ENCODE measurements at places on chromosomes 4 and X.

- DNase-seq = no peak
These were observed 108.0 kb upstream of the TBL1X start for GRCh38 chrX:9356846-9357245.

- no peak for DNase-seq
These were observed 22.7 kb upstream of the DRD5 start for GRCh38 chr4:9758641-9759317.

- no peak for DNase-seq
These were observed 150.3 kb downstream of the MSL3 start for GRCh38 chrX:11908371-11908770.

- no peak for DNase-seq
These were observed 12.4 kb downstream of the ZBTB49 start for GRCh38 chr4:4302416-4302815.

DNA sequence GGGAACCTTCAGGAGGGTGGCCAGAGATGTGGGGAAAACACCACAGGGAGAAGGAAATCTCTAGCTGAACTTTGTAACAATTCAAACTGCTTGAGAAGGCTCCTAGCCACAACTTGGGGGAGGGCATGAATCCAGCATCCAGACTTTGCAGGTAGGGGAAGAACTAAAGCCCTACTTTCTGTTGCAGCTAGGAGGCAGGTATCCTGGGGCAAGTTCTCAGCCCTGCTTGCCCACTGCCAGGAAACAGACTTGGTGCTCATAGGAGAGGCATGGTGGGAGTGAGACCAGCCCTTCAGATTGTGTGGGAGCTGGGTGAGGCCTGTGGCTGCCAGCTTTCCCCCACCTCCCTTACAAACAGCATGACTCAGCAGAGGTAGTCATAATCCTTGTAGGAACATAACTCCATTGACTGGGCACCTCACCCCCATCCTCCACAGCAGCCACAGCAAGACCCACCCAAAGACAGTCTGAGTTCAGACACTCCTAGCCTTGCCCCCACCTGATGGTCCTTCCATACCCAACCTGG is 209.5 kb upstream of the CPEB2 start:
- no peak for DNase-seq

GRCh38 chr4:179695175-179695574 is 2252.9 kb upstream of the AGA start:
- no peak for DNase-seq

GRCh38 chr4:108135549-108136209 is 33.1 kb downstream of the LEF1 start:
- DNase-seq = no peak

GRCh38 chr4:74291471-74291870 is 16.8 kb upstream of the EPGN start:
- DNase-seq = no peak

DNA sequence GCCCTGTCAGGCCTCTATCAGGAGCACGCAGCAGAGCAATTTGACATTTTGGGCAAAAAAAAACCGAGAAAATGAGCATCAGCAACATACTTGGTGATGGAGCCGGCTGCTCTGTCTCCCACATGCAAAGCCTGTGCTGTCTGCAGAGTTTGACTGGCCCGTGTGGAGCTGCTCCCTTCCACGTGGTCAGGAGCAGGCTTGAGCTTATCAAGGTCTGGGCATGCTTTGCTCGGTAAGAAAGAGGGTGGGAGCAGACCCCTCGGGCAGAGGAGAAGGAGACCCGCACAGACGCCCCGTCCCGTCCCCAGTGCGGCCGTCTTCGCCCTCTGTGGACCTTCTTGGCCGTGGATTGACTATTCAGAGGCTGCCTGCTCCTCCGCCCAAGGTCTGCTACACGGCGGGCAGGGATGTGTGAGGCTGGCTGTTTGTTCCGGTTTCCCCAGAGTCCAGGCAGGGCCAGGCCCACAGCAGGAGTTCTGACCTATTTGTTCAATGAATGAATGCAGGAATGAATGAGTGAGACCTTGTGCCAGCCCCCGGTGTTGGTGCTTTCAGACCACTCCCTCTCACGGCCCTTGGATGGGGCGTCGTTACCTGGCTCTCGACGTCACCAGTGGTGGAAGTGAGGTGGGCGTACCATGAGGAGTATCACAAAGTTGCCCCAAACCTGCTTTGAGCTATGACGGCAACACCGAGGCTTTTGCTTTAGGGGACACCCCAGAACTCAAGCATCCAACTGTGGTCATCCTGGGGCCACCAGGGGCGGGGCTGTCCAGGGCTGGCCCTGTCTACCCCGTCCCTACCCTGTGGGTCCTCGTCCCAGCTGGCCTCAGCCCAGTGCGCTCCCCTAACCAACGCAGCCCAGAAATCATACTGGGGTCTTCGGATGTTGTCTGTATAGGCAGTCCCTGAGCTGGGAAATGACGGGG is 54.7 kb upstream of the ADRA2C start:
- DNase-seq = no peak

DNA sequence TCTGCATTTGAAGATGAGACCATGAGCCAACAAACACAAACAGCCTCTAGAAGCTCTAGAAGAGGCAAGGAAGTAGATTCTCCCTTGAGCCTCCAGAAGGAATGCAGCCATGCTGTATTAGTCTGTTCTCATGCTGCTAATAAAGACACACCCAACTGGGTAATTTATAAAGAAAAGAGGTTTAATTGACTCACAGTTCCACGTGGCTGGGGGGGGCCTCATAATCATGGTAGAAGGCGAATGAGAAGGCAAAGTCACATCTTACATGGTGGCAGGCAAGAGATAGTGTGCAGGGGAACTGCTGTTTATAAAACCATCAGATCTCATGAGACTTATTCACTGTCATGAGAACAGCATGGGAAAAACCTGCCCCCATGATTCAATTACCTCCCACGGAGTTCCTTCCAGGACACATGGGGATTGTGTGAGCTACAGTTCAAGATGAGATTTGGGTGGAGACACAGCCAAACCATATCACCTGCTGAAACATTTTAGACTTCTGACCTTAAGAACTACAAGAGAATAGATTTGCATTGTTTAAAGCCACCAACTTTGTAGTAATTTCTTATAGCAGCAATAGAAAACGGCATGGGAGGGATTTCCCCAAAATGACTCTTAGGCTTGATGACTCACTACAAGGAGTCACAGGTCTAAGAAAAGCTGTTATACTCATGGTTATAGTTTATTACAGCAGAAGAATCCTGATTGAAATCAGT is 284.4 kb upstream of the SFRP2 start:
- DNase-seq = no peak

DNA sequence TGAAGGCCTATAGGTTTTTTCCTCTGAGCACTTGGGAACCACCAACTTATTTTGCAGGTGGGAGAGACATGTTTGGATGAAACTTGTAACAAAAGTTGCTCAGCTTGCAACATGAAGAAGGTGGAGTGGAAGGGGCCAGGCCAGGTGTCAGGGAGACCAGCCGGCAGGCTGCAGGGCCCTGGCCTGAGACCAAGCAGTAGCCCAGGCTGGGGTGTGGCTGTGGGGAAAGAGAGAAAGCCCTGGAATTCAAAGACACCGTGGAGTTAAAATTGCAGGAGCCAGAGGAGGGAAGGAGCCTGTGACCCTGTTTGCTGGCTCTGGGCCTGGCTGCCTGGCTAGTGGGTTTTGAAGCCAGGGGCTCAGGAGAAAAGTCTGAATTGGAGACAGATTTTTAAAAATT is 43.4 kb downstream of the EFNB1 start:
- DNase-seq = no peak

DNA sequence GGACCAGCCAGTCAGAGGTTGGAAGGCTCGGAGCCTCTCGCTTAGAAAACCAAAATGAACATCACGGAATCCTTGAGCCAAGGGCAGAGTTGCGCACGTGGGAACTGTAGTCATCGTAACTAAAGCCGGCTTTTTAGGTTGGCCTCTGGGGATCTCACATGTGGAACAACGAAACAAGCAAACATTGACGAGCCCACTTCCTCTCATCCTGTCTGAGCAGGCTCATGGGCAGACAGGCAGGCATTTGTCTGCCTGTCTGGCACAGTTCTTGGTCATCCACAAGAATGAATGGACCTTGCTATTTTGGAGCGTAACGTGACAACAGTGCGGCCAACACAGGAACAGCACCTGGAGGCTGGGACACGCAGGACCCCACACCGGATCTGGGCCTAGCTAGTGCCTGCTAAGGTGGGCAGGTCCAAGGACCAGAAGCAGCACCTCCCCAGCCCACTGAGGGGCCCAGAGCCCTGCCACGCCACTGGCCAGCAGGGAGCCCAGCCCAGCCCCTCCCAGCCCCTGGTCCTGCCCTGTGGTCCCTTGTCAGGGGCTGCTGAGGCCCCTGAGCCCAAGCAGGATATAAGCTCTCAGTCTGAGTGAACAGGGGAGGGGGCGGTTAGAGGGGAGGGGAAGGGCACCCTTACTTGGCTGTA is 9.2 kb upstream of the TREX2 start:
- DNase-seq = no peak

- no peak for DNase-seq
These were observed 377.1 kb upstream of the HS3ST1 start for GRCh38 chr4:11805842-11806241.

GRCh38 chr4:156335721-156336120 is 382.1 kb upstream of the CTSO start:
- no peak for DNase-seq

DNA sequence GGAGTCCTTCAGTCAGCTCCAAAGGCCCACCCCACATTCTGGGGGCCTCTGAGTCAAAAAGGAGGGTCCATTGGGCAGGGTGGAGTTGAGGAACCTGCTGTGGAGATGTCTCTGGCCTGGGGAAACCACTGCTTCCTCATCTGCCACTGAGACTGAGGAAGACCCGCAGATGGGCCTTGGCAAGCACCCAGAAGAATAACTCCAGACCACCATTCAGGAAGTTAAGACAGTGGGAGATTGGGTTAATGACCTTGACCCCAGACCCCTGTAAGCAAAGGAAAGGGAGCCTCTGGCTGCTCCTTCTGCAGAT is 8.1 kb upstream of the HSD17B10 start:
- DNase-seq = no peak

DNA sequence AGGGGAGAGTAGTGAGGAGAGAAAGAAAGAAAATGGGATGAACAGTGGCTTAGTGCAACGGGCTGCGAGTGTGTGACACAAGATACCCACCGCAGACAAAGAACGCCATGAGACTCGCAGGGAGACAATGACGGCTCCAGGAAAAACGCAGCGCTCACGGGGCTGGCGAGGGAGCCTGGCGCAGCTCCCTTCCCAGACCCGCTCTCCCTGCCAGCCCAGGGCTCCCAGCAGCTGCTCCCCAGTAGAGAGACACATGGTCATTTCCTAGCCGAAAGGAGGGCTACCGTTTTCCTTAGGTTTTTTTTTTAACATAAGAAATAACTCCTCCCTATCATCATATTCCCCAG is 149.5 kb downstream of the MAML3 start:
- no peak for DNase-seq

DNA sequence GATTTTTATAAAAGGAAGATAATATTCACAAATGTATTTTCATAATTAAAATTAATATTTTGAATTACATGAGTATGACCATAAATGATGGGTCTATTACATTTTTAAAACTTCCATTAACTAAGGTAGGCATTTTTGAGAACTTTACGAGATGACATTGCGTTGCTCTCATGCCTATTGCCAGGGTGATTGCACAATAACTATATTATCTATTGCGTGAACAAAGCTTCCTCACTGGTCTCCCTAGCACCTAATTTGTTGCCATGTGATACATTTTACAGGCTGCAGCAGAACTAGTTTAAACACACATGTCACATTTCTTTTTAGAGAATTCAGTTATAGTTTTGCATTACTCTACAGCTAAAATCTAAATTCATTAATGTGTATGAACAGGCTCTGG is 289.7 kb upstream of the GRID2 start:
- DNase-seq = no peak

- no peak for DNase-seq
These were observed 130.6 kb upstream of the FAT1 start for GRCh38 chr4:186854256-186854655.

- DNase-seq = no peak
These were observed 44.1 kb upstream of the FRMD7 start for GRCh38 chrX:132171881-132172280.

- DNase-seq = no peak
These were observed 8.4 kb downstream of the CFAP299 start for GRCh38 chr4:80343887-80344286.

GRCh38 chr4:54231419-54231767 is 2.3 kb downstream of the PDGFRA start:
- no peak for DNase-seq

DNA sequence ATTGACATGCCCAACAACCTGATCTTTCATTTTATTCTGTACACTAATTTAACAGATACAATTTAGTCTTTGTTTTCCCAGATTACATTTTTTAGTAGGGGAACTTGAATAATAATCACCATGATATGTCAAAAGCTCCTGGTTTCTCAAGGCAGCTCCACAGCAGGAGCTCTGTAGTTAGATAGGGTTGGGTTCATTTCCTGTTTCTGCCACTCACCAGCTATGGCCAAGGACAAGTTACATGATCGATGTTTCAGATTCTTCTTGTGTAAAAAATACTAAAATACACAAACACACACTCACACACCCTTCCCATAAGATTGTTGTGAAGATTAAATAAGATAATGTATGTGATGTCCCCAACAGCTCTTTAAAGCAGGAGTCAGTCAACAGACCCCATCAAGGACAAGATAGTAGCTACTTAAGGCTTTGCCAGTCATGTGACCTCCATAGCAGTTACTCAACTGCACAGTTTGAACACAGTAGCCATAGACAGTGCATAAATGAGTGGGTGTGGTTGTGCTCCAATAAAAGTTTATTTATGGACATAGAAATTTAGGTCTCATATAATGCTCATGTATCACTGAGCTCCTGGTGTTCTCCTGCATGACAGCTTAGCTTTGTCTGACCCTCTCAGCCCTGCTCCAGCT is 18.4 kb downstream of the GUCY1A1 start:
- DNase-seq = no peak

GRCh38 chrX:68988865-68989264 is 160.0 kb downstream of the EFNB1 start:
- no peak for DNase-seq

DNA sequence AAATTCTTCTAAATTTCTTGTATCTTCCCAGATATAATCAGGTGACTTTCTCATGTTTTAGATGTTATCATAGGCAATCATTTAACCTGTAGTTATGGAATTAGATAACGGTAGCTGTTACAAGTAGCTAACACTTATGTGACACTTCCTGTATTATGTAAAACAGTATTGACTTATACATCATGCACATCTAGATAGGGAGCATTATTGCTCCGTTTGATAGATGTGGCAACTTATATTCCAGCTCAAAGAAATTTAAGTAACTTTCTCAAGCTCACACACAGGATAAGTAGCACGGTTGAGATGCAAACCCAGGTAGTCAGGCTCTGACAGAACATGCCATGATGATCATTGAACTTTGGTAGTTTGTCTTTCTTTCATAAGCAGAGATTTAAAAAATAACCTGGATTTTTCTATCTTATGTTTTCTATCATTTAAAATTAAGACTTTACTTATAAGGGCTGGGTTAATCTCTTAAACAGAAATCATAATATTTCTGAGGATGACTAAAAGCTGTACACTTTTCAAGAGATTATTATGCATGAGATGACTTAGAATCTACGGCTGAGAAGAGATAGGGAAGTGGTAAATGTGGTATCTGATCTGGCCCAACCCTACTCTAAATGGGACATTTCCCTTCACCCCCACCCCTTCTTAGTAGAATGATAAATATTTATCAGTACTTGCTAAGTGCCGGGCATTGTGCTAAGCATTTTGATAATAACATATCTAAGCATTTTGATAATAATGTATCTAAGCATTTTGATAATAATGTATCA is 69.1 kb upstream of the HPGD start:
- no peak for DNase-seq

Measured in stimulated activated CD4-positive, alpha-beta T cell treated with anti-CD3 and anti-CD28 coated beads, TNF-alpha, amount 100 ng/mL, for 1 hour (primary cell).